ENCODE measurements at places on chromosomes 7 and 10.

- DNase-seq, result no peak
These were observed 203.1 kb downstream of the DPP6 start for GRCh38 chr7:154255324-154255723.

GRCh38 chr10:104842704-104843103 lies 201.6 kb downstream of the SORCS3 start:
- DNase-seq, result no peak

- peak; percentile 21 for DNase-seq
These were observed 872.4 kb downstream of the LRMDA start for GRCh38 chr10:76303682-76304316.

DNA sequence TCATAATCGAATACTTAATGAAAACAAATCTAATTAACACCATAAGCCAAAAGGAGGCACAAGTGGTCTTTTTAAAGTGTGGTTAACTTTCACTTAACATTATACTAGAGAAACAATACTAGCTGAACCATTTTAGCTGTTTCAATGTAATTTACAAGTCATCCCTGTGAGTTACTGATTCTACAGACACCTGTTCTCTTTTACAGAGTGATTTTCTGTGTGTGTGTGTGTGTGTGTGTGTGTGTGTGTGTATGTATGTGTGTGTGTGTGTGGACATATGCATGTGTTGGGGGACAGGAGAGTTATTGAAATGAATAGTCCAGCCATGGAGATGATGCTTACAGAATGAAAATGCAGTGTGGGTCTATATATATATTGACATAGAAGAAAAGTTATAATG lies 200.2 kb downstream of the DNAJC1 start:
- no peak for DNase-seq

DNA sequence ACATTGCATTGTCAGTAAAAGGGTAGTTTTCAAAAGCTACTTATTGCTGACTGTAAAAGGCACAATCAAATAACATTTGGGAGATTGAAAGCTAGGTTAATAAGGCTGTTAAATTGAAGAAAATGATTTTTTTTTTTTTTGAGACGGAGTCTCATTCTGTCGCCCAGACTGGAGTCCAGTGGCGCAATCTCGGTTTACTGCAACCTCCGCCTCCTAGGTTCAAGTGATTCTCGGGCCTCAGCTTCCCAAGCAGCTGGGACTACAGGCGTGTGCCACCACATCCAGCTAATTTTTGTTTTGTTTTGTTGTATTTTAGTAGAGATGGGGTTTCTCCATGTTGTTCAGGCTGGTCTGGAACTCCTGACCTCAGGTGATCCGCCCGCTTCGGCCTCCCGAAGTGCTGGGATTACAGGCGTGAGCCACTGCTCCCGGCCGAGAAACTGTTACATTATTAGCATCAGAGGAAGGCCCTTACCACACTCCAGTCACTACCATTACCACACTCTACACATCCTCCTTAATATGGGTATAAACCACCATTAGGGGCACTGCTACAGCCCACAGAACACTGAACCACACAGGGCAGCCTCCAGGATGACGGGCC lies 1.0 kb downstream of the CYP51A1 start:
- DNase-seq, result peak; percentile 17

DNA sequence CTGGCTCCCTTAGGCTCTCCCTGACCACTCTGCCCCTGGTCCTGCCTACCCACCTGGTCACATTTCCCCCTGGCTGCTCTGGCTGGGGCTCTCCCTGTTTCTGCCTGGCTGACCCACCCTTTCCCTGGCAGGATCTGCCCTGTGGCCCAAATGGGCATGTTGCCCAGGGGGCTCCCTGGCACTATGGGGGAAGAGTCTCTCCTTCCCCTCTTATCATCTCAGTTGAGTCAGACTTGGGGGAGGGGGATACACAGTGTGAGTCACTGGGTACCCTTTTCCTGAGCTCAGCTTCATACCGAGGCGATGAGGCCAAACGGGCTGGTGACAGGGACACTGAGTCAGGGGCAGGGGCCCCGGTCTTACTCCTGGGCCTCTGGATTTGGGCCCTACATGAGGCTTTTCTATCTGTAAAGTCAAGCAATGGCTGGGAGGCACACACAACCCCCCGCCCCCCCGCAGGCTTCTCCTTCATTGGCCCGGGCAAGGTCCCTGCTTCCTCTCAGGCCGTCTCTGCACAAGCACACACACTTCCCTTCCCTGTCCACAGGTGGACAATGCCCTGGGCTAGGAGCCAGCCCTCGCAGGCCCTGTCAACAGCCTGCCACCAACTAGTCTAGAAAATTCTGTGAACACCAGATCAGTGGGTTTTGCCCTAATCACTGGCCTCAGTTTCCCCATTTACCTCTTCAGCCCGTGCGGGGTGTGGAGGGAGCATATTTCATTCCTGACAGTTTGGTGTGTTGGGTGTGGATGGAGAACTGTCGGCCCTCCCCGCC lies 627 bp upstream of the FLNC start:
- no peak for DNase-seq

- DNase-seq, result no peak
These were observed 178.8 kb downstream of the TPK1 start for GRCh38 chr7:144656965-144657517.

GRCh38 chr10:11082526-11082925 lies 64.9 kb downstream of the CELF2 start:
- no peak for DNase-seq

GRCh38 chr10:115483294-115483693 lies 390.1 kb downstream of the ATRNL1 start:
- DNase-seq, result no peak

GRCh38 chr10:9342885-9343570 lies 1288.5 kb downstream of the GATA3 start:
- no peak for DNase-seq

All from brain pericyte (primary cell).